ENCODE measurements at places on chromosomes 2 and 18. TPM values are rescaled to one million over a fixed set of nuclear protein-coding genes. Genes with fewer than 3 reads are reported as not detected.

- no peak for DNase-seq
- no peaks in the 10 kb centered on the region for H3K36me3 ChIP-seq
Measured at GRCh38 chr2:219404954-219405353, 13.2 kb upstream of the DES start.

- no peaks in the 10 kb centered on the region for H3K36me3 ChIP-seq
- H3K4me3 ChIP-seq: no peak overlapping the region
- no peak overlapping the region for H3K27ac ChIP-seq
- no peaks in the 10 kb centered on the region for H3K4me1 ChIP-seq
- DNase-seq: no peak
- no peaks in the 10 kb centered on the region for H3K27me3 ChIP-seq
Measured at GRCh38 chr18:75316826-75317225, 106.2 kb downstream of the TSHZ1 start.

- H3K27me3 ChIP-seq: no peaks in the 10 kb centered on the region
- peaks cover 30% of the 10 kb centered on the region for H3K36me3 ChIP-seq
- H3K4me1 ChIP-seq: peaks cover 18% of the 10 kb centered on the region
- no peak overlapping the region for H3K27ac ChIP-seq
- H3K4me3 ChIP-seq: no peak overlapping the region
Measured at GRCh38 chr2:207109768-207110167, 56.0 kb downstream of the KLF7 start.

DNA sequence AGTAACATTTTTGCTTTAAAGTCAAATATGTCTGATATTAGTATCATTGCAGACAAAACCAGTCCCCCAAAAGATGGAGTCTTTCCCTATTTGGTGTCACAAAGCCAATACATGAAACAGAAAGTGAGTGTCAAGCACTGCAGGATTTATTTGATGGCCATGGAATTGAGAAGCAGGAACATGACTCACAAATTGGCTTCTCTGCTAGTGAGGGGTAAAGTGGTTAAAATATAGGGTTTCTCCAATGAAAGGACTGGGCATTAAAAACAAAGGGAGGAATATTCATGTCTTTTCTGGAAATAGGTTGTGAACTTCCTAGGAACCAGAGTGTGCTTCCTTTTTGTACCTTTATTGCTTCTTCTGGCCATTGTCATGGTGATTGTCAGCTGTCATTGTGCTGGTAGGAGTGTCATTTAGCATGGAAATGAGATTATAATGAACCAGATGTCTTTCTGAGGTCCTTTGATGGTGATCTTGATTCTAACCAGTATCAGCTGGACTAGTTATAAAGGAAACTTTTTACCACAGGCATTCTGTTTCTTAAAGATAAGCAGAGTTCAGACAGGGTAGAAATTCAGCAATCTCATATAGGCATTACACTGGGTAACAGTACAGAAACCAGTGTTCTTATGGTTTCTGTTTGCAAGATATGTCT lies 4.1 kb downstream of the REG1B start:
- no peak for DNase-seq
- no peaks in the 10 kb centered on the region for H3K27me3 ChIP-seq
- no peak overlapping the region for H3K27ac ChIP-seq
- no peaks in the 10 kb centered on the region for H3K4me1 ChIP-seq

DNA sequence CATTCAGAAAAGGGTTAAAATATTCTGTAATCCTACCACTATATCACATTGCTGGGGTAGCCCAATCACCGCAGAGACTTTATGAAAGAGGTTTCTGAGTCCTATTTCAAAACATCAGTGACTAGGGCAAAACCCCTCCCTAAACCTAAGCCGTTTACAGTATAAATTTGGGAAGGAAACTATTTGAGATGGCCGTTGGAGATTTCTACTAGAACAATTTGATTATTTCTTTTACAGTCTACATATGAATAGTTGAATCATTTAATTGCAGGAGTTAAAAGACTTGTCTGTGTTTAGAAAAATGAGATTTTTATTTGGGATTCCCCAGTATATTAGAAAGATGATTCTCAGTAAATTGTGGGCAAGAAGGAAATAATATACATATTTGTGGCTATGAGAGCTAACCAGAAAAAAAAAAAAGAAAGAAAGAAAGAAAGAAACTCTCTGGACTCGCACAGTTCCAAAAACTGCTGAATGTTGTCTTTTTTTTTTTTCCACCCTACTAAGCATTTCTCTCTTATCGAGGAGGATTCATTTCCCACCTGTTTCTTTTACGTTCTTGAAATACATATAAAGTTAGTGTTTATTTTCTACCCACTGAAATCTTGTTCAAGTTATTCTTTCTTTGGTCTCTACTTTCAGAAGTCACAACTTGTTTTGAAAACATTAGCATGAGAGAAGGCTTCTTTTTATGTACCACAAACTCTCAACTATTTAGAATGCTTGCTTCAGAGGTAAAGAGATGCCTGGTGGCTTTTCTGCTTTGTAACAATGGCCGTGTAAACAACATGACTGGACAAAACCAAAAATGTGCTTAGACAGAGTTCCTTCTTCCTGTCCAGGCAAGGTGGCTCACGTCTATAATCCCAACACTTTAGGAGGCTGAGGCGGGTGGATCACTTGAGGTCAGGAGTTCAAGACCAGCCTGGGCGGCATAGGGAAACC lies 65.9 kb downstream of the BCL2 start:
- DNase-seq: no peak
- H3K27ac ChIP-seq: peak overlapping the region; percentile 32
- no peaks in the 10 kb centered on the region for H3K27me3 ChIP-seq
- peaks cover 59% of the 10 kb centered on the region for H3K4me1 ChIP-seq

GRCh38 chr18:52325997-52326396 lies 14.0 kb upstream of the DCC start:
- no peaks in the 10 kb centered on the region for H3K36me3 ChIP-seq
- H3K4me1 ChIP-seq: no peaks in the 10 kb centered on the region
- no peak for DNase-seq
- no peak overlapping the region for H3K4me3 ChIP-seq

DNA sequence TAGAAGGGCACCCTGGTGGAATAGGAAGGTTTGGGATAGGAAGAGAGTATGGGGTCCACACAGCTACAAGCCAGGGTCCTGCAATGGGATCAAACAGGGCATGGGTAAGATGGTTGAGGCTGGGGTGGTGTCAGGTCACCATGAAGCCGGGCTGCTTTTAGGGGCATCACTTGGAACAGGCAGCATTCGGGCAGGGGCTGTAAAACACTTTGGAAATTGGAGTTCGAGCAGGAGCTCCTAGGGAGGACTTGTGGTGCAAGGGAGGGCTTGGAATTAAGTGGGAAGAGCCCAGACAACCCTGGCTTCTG lies 47.1 kb upstream of the PLB1 start:
- no peak overlapping the region for H3K4me3 ChIP-seq
- H3K36me3 ChIP-seq: peaks cover 2% of the 10 kb centered on the region
- DNase-seq: no peak
- H3K27me3 ChIP-seq: no peaks in the 10 kb centered on the region
- no peak overlapping the region for H3K27ac ChIP-seq

- no peak for DNase-seq
- no peaks in the 10 kb centered on the region for H3K36me3 ChIP-seq
- peaks cover 6% of the 10 kb centered on the region for H3K27me3 ChIP-seq
Measured at GRCh38 chr18:61865466-61866175, 27.2 kb downstream of the RNF152 start.

DNA sequence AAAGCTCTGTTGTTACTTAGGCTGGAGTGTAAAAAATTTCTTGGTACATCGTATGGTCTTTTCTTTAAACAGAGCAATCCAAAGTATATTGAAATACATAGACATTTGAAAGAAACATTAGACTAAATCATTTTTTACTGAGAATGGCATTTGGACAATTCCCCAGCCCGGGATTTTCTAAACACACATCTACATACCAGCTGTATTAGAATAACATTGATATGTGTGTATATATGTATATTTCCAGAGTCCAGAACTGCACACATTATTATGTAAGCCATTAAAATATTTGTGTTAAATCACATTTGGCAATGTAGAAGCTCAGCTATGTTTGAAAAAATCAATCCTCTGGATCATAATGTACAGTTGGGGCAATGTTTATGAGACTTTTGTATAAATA lies 1853.6 kb upstream of the LRRTM1 start:
- no peak overlapping the region for H3K4me3 ChIP-seq
- no peak overlapping the region for H3K27ac ChIP-seq
- no peaks in the 10 kb centered on the region for H3K27me3 ChIP-seq
- H3K4me1 ChIP-seq: no peaks in the 10 kb centered on the region
- H3K36me3 ChIP-seq: no peaks in the 10 kb centered on the region

DNA sequence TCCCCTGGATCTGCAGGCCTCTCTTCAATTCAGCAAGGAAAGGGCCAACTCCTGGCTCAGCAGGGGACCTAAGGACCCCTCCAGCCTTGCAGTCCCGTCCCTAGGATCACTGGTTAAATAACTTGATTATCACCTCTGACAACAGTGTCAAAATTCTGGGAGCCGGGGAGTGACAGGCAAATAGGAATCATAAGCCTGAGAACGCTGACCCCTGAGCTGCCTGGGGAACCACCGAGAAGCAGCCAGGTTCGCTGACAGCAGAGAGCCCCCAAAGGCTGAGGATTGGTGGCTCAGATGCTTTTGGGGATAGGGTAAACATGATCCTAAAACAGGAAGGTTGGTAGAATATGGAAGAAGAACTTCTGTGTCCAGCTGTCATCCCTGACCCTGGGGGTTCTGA lies 17.5 kb upstream of the TNS1 start:
- no peak overlapping the region for H3K4me3 ChIP-seq
- no peaks in the 10 kb centered on the region for H3K36me3 ChIP-seq
- no peaks in the 10 kb centered on the region for H3K4me1 ChIP-seq
- no peak for DNase-seq
- no peaks in the 10 kb centered on the region for H3K27me3 ChIP-seq
- no peak overlapping the region for H3K27ac ChIP-seq

GRCh38 chr2:36446294-36446693 lies 90.7 kb downstream of the CRIM1 start:
- no peak overlapping the region for H3K4me3 ChIP-seq
- peaks cover 5% of the 10 kb centered on the region for H3K36me3 ChIP-seq
- no peaks in the 10 kb centered on the region for H3K27me3 ChIP-seq
- DNase-seq: no peak
- H3K27ac ChIP-seq: no peak overlapping the region

DNA sequence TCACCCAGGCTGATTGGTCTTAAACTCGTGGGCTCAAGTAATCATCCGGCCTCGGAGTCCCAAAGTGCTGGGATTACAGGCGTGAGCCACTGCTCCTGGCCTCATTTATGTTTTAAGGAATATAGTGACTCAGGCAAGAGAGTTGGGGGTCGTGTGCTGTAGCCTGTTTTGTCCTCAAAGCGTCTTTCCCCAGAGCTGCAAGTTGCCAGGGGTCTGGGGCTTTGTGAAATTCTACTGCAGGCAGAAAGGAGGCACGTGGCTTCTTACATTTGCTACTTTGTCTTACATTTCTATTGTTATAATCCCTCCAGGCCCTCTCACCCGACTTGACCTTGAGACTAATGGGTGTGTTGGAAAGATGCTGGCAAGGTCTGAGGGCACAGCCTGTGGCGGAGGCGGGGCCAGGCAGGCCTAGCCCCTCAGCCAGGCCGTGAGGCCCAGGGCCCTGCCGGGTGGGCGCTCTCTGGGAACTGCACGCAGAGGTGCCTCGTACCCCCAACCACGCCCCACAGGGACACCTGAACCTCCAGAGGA lies 85.8 kb upstream of the NDUFV2 start:
- no peak for DNase-seq
- H3K36me3 ChIP-seq: no peaks in the 10 kb centered on the region
- no peak overlapping the region for H3K27ac ChIP-seq
- no peaks in the 10 kb centered on the region for H3K27me3 ChIP-seq
- H3K4me3 ChIP-seq: peak overlapping the region; percentile 76

DNA sequence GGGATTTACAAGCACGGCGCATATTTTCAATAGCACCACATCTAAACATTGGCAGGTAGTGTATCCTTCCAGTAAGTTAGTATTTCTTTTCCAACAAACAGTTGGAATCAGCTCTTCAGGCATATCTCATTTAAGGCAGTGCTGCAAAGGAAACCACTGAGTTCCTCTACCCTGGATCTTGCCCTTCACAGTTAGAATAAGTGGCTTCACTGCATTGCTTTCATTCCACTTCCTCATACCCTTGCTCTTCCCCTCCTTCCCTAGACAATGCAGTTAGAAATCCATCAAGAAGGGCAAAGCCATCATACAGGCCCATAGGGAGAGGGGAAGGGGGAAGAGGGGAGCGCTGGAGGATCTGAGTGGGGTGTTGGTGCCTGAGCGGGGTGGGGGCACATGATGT lies 173.7 kb downstream of the FBXO15 start:
- no peaks in the 10 kb centered on the region for H3K36me3 ChIP-seq
- peaks cover 9% of the 10 kb centered on the region for H3K27me3 ChIP-seq
- peaks cover 3% of the 10 kb centered on the region for H3K4me1 ChIP-seq
- no peak for DNase-seq
- H3K27ac ChIP-seq: no peak overlapping the region

DNA sequence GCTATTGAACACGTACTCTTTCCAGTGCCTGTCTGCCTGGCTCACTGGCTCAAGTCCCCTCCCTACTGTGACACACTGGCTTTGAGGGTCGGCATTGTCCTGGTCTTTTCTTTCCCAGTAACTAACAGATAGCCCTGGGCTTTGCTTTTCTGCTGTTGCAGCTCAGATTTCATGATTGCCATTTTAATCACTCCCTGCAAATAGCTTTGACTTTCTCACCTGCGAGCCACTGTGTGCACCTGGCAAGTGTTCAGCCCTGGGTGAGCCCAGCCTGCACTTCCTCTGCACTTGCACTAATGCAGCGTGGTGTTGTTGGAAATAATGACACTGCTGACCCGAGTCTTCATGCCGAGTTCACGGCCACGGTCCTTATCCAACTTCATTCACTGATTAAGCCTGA lies 52.9 kb downstream of the DCDC2C start:
- H3K27me3 ChIP-seq: no peaks in the 10 kb centered on the region
- DNase-seq: no peak
- no peaks in the 10 kb centered on the region for H3K36me3 ChIP-seq
- no peaks in the 10 kb centered on the region for H3K4me1 ChIP-seq
- no peak overlapping the region for H3K4me3 ChIP-seq

GRCh38 chr2:88006912-88007439 lies 9.4 kb downstream of the RNU2-63P start:
- H3K4me3 ChIP-seq: no peak overlapping the region
- no peaks in the 10 kb centered on the region for H3K4me1 ChIP-seq
- H3K27ac ChIP-seq: no peak overlapping the region
- no peaks in the 10 kb centered on the region for H3K36me3 ChIP-seq
- no peak for DNase-seq
- no peaks in the 10 kb centered on the region for H3K27me3 ChIP-seq

DNA sequence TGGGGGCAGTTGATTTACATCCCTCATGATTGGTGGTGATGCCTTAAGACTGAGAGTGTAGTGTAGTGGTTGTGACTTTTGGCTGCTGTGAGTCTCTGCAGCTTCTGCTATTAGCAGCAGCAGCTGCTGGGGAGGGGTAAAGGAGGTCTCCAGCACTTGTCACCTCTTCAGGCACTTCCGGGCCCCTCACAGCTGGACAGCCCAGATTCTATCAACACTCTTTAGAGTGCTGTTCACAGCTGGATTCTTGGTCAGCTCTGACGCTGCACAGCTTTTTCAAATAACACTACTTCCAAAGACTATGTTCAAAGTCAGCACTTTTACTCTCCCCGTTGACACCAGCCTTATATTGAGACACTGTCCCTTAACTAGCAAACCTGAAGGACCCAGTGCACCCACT lies 396.0 kb downstream of the MEIS1 start:
- no peaks in the 10 kb centered on the region for H3K4me1 ChIP-seq
- H3K4me3 ChIP-seq: no peak overlapping the region
- no peak overlapping the region for H3K27ac ChIP-seq
- no peaks in the 10 kb centered on the region for H3K27me3 ChIP-seq
- no peaks in the 10 kb centered on the region for H3K36me3 ChIP-seq

Gene LDLRAD4
- 40.3 TPM for total RNA-seq

Gene TRABD2A
- total RNA-seq: 81.1 TPM

Gene FER1L5
- total RNA-seq: not detected

Gene GPR35
- total RNA-seq: 19.2 TPM

Gene ZNF516
- total RNA-seq: 6.9 TPM

Gene TMEM198
- total RNA-seq: 0.85 TPM

Gene PJVK
- 2.5 TPM for total RNA-seq

Gene IL18RAP
- total RNA-seq: 16.8 TPM

Gene TAF1B
- 18.8 TPM for total RNA-seq

Measured in activated naive CD8-positive, alpha-beta T cell treated with anti-CD3 and anti-CD28 coated beads, Interleukin-2, amount 10 ng/mL, durations not matched to agents 7 days and 5 days (primary cell).